ENCODE measurements at places on chromosomes 4 and X. TPM values are rescaled to one million over a fixed set of nuclear protein-coding genes. Genes with fewer than 3 reads are reported as not detected.

The MAGEH1 gene
- 33.3 TPM for total RNA-seq

The SPATA18 gene
- total RNA-seq = 9.6 TPM

The NPNT gene
- 0.10 TPM for total RNA-seq

The ANXA10 gene
- not detected for total RNA-seq

The REELD1 gene
- total RNA-seq = not detected

The FRMPD4 gene
- under 0.01 TPM for total RNA-seq

The PNMA5 gene
- not detected for total RNA-seq

The ZNF330 gene
- 19.3 TPM for total RNA-seq

The COL4A5 gene
- total RNA-seq = 38.9 TPM

The GC gene
- total RNA-seq = not detected

The LYAR gene
- total RNA-seq = 21.4 TPM

The HMX1 gene
- not detected for total RNA-seq

The MAGEA9B gene
- not detected for total RNA-seq

The PNMA6F gene
- total RNA-seq = not detected

The ADGRG4 gene
- under 0.01 TPM for total RNA-seq

The SYN1 gene
- total RNA-seq = not detected

The HPSE gene
- 3.3 TPM for total RNA-seq

The CT45A2 gene
- total RNA-seq = not detected

The MTTP gene
- total RNA-seq = not detected

The FGF5 gene
- 0.29 TPM for total RNA-seq

The SASH3 gene
- not detected for total RNA-seq

The CDKN2AIP gene
- 12.7 TPM for total RNA-seq

The CLTRN gene
- not detected for total RNA-seq

The FGFBP2 gene
- total RNA-seq = not detected
